ENCODE measurements at places on chromosomes 7 and 10. TPM values are rescaled to one million over a fixed set of nuclear protein-coding genes. Genes with fewer than 3 reads are reported as not detected.

NUTM2A gene
- 0.34 TPM for total RNA-seq

SLC26A3 gene
- total RNA-seq, result not detected

IKZF1 gene
- 253 TPM for total RNA-seq

DNA sequence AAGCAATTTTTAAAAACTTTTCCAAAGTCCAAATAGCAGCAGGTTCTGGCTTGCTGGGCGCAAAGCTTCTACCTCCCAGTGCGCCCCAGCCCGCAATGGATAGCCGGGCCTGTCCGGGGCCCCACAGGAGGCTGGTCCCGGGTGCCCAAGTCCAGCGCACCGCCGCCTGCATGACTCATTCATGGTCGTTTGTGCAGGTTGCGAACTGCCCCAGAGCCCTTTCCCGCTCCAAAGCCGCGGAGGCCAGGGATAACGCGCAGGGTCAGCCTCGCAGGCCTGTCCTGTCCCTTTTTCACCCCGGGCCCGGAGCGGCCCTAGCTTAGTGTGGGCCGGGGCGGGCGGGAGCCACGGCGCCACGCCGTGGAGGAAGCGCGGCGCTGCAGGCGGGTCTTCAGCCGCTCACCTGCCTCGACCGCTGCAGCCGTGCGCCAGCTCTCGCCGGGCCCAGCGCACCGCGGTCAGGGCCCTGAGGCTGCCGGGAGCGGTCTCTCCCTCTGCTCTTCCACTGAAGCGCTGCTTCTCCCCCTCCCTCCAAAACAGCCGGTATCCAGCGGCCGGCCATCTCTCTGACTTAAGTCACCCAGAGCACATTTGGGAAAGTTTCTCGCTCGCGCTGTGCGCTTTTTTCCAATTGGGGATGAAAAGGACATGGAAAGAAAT is 1.7 kb upstream of the EGR2 start:
- ATAC-seq, result peak; percentile 43

- no peak for ATAC-seq
Measured at GRCh38 chr10:3260066-3260834, 87.7 kb upstream of the PITRM1 start.

SLC26A5 gene
- not detected for total RNA-seq

DNA sequence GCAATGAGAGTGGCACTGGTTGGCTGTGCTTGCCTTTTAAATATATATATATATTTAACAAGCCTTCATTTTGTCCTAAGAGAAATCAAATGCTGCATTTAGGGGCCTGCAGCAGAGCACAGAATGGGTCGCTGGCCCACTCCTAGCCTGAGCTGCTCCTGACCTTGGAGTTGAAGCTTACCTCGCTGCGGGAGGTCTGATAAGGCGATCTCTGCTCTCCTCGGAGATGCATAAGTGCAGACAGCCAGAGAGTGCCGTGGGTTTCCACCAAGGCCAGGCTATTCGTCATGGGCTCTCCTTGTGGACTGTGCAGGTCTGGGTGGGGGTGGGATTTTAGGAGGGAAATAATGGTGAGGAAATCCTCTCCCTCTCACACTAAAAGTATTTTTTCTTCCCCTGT is 99.5 kb upstream of the IKZF1 start:
- ATAC-seq, result no peak

DNA sequence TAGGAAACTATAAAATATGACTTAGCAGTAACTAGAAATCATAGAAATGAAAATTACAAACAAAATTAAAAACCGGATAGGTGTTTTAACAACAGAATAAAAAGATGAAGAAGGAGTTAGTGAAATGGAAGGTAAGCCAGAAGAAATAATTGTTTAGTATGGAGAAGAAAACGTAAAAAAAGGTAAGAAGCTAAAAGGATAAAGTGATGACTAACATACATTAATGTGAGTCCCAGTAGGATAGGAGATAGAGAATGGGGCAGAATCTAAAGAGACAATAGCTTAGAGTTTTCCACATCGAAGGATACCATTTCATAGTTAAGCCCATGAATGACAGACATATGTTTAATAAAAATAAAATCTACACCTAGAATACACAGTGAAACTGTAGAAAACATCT is 25.3 kb downstream of the GTF2I start:
- no peak for ATAC-seq

- no peak for ATAC-seq
Measured at GRCh38 chr10:59633063-59633462, 76.6 kb downstream of the SLC16A9 start.
